ENCODE measurements at places on chromosomes 1 and 21.
A peak's percentile ranks its signal among the peaks of the same experiment; 100 is the strongest.

- no peak for DNase-seq
These were observed 39.1 kb downstream of the IFI44 start for GRCh38 chr1:78688697-78689096.

- DNase-seq, result no peak
These were observed 49.9 kb upstream of the HAO2 start for GRCh38 chr1:119318466-119319309.

DNA sequence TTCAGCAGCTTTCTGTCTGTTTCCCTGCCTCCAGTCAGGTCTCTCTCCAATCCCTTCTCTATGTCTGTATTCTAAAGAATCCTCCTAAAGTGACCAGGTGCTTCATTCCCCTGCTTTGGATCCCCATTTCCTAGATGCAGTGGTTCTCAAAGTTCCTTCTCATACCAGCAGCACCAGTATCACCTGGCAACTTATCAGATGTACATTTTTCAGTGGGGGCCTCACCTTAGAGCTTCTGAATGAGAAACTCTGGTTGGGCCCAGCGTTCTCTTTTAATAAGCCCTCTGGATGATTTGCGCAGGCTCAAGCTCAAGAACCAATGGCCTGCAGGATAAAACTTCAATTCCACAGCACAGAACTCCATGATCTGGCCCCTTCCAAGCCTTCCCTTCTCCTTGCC is 25.4 kb upstream of the ARTN start:
- DNase-seq, result no peak

DNA sequence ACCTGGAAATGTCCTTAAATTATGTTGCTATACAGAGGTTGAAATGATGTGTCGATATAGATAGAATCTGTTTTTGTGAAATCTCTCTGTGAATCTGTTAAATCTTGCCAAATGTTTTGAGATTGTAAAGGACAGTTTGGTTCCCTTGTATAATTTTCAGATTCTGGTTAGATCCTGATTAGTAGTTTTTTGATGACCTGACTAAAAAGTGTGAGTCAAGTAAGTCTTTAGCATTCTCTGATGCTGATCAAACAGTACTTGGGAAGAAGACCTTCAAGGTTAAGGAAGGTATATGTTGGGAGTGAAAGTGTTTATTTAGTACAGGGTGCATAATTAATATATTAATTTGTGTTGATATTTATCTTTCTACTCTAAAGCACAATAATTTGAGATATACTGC is 32.7 kb downstream of the DDI2 start:
- DNase-seq, result no peak

DNA sequence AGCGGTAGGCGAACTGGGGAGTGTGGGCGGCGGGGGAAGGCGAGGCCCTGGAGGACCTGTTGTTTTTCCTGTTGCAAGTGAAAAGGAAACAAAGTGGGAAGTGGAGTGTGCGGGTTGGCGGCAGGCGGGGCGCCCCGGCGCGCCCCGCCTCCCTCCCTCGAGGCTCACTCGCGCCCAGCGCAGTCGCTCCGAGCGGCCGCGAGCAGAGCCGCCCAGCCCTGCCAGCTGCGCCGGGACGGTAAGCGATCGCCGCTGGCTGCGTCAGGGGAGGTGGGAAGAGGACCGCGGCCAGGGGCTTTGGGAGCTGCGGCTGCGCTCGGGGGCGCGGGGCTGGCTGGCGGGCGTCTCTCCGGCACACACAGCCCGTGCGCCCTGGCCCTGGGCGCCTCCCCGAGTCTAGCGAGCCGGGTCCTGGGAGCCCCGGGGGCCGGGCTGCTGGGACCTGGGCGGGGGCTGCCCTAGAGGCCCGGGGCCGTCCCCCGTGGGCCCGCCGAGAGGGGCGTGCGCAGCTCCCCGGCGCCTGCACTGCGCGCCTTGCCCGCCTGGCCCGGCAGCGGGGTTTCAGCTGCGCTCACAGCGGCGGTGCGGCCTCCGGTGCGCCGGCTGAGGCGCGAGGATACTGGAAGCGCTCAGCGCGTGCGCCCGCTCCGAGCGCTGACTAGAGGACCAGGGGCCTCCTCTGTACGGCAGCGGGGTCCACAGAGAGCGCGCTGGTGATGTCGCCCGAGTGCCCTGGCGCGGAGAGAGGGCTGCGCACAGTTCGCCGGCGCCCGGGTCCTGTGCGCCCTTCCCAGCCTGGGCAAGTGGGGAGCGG is at the start of gene PIK3CD:
Gene PIK3CD (plus strand): TSS at position 167 of the 814 bp plus-strand sequence. CDS start 58,725 bp downstream, outside the sequence.
- peak; percentile 36 for DNase-seq

GRCh38 chr1:54273092-54273794 is 73.3 kb downstream of the MRPL37 start:
- DNase-seq, result no peak

DNA sequence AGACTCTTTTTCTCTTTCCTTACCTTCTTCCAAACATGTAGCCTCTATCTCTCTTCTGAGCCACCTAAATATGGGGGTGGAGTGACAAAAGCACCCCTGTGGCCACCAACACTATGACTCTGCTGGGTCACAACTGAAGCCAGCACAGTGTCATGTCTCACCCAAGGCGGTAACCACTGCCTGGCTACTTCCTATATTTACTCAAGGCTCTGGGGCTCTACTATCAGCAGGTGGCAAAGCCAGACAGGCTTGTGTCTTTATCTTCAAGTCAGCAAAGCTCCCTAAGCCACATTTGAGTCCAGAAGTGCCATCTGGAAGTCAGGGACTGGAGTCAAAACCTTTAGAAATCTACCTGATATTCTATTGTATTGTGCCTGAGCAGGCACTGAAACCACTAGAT is 1515.2 kb downstream of the PLA2G4A start:
- DNase-seq, result no peak

DNA sequence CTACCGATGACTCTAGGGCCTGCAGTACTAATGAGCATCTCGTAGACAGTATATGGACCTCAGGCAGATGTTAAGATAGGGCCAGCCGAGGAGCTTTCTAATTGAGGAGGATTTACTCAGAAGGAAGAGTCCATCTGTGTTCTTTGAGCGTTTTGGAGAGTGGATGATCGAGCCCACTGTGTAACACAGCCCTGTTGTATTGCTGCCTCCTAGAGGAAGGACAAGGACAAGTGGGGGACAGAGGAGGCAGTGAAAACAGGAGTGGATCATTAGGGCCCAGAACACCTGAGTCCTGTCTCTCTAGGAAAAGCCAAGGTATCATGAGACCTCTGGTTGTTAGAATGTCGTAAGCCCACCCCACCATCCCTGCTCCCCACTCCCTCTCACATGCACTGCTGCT is 62.9 kb downstream of the TBX19 start:
- DNase-seq, result no peak

DNA sequence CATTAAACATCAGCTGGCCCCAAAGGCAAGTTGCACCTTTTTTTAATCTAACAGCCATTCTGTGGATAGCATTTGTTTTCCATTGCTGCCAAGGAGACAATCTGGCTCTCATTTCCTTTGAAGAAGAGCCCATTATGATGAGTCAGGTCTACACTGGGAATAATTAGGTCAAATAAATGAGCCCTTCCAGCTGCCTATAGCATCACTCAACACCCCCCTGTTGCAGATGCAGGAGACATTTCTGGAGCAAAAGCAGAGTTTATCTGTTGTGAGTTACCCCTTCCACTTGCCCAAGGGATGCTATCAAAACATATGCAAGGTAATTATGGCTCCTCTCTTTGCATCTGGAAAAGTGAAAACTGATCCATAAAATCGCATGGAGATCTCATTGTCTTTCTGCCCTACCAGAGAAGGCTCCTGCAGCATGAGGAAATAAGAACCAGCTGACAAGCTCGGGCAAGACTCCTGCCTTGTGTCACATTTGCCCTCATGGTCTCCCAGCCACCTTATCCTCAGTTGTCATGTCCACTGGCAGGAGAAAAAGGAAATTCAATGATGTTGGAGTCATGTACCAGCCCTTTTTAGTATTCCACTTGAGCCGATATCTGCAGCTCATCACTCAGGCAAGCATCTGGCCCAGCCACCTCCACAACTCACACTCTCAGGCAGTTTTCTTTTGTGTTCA is 135.9 kb downstream of the SLC30A10 start:
- DNase-seq, result no peak

GRCh38 chr1:109490029-109490933 is 3.6 kb upstream of the CYB561D1 start:
- peak; percentile 79 for DNase-seq

- DNase-seq, result no peak
These were observed 127.7 kb upstream of the GRIK3 start for GRCh38 chr1:37162059-37162458.

DNA sequence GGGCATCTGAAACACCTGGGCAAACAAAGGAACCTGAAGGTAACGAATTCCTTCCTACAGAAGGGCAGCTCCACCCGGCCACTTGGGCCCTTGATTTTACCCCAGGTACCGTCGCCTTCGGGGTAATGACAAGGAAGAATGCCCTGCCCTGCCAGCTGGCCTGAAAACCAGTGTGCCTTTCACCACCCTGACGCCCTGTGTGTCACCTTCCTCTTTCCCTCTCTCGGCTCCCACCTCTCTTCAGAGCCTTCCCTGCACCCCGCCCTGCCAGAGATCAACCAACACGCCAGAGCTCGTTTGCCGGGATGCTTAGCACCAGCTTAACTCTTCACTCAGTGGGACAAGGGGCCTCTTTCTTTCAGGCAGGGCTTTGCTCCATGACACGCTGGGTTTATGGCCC is 86.0 kb downstream of the SIM2 start:
- DNase-seq, result no peak

DNA sequence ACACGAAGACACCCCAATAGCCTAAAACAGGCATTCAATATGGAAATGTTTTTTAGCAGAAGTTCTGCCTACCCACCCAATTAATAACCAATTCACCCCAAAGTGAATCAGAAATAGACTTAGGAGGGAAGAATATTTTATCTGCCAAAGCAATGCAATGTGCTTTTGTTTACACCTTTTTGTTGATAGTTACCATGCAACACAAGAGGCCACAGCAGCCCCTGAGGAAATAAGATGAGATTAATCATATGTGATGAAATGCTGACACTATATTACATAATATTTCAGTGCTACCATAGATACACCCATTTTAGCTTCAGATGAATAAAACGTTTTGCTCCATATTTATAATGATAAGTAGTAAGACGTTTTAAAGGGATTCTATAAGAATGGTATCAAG is 60.9 kb upstream of the RGS2 start:
- no peak for DNase-seq

- DNase-seq, result no peak
These were observed 229.4 kb downstream of the PTPRU start for GRCh38 chr1:29465755-29466154.

DNA sequence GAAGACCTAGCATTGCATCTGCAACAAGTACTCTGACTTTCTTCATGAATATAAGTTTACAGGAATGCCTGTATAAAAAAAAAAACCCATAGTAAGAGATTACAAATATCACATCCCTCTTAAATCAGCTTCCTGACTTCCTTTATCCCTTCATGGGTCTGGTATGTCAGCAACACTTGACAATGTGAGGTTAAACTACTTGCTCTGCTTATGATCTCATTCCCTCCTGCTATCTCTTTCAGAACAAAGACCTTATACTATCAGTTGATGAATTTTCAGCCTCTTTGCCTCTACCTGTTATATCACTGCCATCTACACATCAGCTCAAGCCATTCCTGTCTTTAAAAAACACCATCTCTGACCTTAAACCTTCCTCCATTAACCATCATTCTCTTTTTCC is 130.9 kb upstream of the SAMSN1 start:
- DNase-seq, result no peak

DNA sequence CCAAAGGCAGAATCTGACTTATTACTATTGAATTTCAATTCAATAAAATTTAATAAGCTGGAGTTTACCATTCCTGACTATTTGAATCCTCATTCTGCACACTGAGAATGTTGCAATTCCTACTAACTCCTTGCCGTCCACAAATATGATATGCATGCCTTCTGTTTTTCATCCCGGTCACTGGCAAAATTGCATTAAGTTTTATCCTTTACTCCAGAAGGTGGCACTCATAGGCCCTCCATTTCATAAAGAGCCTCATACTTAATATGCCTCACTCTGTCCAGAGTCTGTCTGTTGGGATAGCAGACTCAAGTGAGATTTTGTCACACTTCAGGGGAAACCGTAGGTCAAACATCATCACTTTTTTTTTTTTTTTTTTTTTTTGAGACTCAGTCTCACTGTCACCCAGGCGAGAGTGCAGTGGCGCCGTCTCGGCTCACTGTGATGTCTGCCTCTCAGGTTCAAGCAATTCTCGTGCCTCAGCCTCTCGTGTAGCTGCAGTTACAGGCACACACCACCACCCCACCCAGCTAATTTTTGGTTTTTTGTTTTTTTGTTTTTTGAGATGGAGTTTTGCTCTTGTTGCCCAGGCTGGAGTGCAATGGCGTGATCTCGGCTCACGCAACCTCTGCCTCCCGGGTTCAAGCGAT is 27.3 kb downstream of the F11R start:
- DNase-seq, result peak; percentile 22

DNA sequence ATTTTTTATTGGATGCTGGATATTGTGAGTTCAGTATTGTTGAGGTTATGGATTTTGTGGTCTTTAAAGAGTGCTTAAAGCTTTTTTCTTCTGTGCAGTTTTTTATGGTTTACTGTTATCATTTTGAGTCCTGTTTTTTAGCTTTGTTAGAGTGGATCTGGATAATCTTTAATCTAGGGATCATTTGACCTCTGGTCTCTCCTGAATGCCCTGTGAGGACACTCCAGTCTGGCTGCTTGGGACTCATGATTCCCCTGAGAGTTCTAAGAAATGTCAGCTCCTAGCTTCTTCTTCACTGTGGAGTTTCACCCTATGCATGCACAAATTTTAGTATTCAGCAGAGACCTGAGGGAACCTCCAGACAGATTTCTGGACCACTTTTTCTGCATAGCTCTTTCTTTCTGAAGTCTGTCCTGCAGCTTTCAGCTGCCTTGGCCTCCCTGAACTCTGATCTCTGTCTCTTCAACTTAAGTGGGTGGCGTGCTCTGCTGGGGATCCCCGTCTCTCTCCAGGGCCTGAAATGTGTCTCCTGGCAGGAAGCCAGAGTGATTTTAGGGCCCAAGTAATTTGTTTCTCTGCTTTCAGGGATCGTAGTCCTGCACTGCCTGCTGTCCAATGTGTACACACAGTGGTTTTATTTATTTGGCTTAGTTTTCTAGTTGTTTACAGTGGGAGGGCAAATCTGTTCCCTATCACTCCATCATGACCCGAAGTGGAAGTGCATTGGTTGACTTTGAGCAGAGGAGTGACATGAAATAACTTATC is 14.7 kb downstream of the PEX14 start:
- DNase-seq, result no peak

GRCh38 chr1:7430691-7431090 is 340.4 kb upstream of the VAMP3 start:
- DNase-seq, result no peak

- DNase-seq, result no peak
These were observed 9.9 kb downstream of the DMAP1 start for GRCh38 chr1:44223187-44223610.

DNA sequence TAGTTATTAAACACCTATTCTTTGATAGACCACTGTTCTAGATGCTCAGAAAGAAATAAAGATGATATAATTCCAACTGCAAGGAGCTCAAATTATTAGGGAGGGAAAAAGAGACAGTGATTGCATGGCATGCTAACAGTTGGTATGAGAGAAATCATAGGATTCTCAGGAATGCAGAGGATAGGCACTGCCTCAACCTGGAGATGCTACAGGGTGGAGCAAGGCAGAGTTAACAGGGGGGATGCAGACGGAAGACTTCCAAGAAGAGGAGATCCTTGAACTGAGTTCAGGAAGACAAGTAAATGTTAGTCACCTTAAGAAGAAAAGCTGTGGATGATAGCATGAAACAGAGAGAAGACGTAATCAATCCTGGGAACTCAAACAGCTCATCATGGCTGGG is 123.7 kb downstream of the DAB1 start:
- DNase-seq, result no peak
